Neural progenitor cell (in vitro differentiated cells): ENCODE measurements at places on chromosomes 1 and 21.

GRCh38 chr1:230332061-230332460 is 94.1 kb downstream of the PGBD5 start:
- peak; percentile 81 for DNase-seq

- peak; percentile 72 for DNase-seq
These were observed 32.4 kb downstream of the KANK4 start for GRCh38 chr1:62286786-62287224.

DNA sequence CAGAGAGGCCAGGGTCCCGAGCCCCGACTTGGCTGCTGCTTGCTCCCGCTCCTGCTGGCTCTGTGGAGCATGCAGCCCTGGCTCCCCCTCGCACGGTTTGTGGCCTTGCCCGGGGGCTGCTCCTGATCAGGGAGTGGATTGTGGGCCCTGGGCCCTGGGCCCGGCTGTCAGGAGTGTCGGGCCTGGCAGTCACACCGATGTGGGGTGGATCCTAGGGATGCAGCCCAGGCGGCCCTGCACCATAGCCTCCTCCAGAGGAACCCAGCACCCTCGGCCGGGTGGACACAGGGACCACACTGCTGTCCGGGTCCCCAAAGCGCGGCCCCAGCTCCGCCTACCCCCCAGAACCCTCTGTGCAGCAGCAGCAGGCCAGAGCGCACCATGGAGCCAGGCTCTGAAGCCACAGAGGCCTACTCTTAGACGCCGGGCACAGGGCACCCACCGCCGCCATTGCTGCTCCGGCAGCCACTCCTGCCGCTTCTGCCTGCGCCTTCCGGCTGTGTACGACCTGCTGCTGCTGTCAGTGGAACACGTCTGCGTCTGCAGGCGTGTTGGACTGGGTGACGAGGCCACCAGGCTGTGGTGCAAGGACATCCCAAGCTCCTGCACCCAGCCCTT is 9.4 kb downstream of the SLX9 start:
- no peak for DNase-seq

DNA sequence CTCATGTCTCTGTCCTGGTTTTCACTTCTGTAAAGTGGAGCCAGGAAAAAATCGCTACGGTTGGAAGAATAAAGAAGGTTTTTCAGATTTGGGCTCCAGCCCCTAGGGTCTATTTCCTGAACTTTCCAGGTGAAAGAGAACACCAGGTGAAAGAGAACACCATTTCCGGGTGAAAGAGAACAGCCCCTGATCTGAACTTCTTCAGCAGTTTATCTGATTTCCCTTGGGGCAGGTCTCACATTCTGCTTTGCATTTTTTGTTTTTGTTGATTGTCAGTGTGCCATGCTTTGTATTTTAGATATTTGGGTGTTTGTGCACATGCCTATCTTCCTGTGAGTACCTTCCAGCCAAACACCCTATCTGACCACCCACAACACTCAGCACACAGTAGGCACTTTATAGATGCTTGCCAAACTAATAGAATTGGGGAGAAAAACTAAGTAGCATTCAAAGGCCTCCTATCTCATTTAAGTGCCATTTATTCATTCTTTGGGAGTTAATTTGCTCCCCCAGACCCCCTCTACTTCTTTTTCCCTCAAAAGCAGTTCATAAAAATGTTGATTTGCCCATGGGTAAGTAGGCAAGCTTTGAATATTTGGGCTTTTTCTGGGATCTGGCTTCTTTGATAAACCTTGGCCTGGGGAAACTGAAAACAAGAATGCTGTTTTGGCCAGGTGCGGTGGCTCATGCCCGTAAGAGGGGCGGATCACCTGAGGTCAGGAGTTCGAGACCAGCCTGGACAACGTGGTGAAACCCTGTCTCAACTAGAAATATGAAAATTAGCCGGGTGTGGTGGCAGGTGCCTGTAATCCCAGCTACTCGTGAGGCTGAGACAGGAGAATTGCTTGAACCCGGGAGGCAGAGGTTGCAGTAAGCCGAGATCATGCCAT is 2.2 kb downstream of the NAV1 start:
- no peak for DNase-seq

- no peak for DNase-seq
These were observed 38.0 kb downstream of the ADSS2 start for GRCh38 chr1:244413736-244414135.

- no peak for DNase-seq
These were observed 25.0 kb upstream of the TSPAN2 start for GRCh38 chr1:115114308-115114707.

- DNase-seq = no peak
These were observed 25.6 kb downstream of the TOMM20 start for GRCh38 chr1:235102993-235103411.

DNA sequence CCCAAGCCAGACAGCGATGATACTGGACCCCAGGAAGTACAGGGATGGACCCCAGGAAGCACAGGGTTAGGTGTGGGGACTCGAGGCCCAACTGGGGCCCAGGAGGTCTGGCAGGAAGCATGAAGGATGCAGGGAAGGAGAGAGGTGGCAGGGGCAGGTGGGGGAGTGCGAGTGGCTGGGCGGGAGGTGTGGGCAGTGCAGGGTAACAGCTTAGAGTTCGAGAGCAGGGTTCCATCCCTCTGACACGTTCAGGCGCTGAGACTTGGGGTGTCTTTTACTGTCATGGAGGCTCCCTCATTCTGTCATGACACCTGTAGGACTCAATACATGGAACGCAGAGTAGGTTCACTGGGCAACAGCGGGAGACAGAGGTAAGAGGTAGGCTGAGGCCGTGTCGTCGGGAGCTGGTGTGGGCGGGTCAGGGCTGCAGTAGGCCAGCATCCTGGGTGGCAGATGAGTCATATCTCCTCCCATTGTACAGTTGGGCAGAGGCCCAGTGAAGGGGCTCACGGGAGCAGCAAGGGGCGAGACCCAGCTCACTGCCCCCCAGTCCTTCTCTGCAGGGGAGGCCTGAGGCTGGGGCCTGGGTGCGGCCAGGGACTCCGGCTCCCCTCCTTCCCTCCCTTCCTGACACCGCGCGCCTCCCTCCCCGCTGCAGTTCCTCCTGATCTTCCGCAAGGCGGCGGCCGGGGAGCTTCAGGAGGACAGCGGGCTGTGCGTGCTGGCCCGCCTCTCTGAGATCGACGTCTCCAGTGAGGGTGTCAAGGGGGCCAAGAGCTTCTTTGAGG is 11.6 kb upstream of the CTRC start:
- no peak for DNase-seq

GRCh38 chr1:246294263-246294662 is 212.8 kb downstream of the SMYD3 start:
- DNase-seq = no peak

DNA sequence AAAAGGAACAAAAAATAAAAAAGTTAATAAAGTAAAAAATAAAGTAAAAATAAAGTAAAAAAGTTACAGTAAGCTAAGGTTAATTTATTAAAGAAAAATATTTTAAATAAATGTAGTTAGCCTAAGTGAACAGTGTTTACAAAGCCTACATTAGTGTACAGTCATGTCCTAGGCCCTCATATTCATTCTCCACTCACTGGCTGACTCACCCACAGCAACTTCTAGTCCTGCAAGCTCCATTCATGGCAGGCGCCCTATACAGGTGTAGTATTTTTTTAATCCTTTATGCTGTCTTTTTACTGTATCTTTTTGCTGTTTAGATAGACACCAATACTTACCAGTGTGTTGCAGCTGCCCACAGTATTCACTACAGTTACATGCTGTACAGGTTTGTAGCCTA is 12.4 kb downstream of the ADAR start:
- no peak for DNase-seq

- DNase-seq = no peak
These were observed 8.3 kb downstream of the EPHX1 start for GRCh38 chr1:225818229-225818628.

DNA sequence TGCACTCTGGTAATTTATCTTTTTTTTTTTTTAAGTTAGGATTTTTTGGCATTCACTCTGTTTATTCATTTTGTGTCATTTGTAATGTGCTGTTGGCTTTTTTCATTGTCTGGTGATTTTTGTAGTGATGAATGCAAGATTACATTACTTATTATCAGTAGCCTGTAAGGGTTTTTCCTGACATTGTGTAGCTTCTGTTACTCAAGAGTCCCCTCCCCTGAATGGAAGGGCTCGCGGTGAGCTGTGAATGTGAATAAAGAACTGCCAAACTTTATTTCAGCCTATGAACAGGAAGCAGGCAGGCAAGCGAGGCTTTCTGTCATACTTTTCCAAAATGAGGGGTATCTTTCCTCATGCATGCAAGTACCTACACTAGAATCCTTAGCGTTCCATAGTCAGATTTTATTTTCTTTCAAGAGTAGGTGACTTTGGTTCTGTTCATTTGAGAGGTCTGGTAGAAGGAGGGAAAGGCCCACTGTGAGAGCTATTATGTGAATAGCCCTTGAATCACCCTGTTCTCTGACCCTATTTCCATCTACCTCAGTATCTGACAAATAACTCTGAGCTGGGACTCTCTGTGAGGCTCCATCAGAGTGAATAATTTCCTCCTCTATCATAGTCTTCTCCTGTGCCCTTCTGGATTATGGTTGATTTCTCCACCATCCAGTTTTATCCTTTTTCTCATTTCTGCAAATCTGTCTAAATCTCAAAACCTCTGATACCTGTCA is 114.0 kb downstream of the CD247 start:
- peak; percentile 15 for DNase-seq

DNA sequence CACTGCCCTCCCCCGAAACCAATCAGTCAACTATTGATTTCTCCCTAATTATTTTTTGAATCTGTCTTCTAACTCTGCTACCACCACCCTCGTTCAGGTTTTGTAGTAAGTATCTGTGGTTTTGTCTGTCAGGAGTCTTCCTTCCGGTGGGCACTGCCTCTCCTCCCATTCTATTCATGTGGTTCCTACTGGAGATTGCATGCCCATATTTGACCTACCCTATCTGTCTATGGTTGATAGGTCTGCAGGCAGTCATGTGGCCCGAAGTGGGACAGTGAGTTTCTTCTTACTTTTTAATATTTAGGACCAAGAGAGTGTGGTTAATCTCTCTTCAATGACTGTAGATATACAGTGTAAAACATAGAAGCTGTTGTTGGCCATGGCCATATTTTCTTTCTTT is 17.8 kb upstream of the MAST2 start:
- DNase-seq = no peak

DNA sequence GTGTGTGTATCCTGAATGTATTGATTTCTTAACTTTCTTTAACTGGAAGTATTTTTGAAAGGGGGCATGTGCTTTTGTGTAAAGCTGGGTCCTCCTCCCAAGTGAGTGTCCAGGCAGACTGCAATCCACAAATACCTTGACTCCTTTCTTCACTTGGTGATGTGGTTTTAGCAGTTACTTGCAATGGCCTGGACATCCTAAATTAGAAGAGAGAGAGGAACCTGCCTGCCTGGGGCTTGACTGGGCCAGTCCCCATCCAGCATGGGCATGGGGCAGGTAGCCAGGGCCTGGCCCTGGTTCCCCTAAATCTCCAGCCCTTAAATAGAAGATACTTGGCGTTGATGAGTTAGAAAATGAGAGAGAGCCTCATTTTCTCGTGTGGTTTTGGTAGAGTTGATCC is 159.7 kb downstream of the PGBD5 start:
- no peak for DNase-seq

DNA sequence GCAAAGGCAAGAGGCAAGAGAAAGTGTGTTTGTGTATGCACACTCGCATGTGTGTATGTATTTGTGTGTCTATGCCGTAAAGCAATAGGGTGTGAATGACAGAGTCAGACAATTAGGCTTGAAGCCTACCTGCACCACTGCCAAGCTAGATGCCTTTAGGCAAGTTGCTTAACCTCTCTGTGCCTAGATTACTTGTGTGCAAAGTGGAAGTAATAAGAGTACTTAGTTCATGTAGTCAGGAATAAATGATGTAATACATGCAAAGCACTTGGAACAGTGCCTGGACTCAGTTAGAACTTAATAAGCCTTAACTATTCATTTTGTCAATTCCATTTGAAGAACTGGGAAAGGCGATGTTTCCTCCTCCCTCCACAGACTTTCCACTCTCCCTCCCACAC is 31.7 kb downstream of the LAMB3 start:
- DNase-seq = no peak

DNA sequence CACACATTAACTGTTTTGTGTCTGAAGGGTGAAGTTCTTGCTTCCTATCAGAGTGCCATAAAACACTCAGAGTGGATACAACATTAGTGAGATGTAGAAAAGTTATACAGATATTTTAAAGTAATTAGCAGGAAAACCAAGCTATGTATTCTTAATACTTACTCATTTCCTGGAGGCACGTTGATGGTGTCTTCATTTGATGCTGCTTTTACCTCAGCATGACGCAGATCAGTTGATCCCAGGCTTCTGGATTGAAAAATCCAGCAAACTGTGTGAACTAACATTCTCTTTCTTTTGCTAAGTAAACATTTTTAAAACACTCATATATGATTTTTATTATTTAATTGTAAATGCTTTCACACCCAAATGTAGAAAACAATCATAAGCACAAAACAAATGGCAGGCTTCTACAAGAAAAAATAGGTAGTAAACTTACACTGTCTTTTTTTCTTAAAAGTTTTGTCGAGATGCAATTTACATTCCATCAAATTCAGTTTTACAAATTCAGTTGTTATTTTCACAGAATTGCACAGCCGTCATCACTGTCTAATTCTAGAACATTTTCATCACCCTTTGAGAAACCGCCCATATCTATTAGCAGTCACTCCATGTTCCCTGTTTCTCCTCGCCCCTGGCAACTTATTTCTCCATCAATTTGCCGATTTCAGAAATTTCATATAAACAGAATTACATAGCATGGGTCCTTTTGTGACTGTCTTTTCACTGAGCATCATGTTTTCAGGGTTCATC is 198.9 kb downstream of the LRRC7 start:
- DNase-seq = no peak

DNA sequence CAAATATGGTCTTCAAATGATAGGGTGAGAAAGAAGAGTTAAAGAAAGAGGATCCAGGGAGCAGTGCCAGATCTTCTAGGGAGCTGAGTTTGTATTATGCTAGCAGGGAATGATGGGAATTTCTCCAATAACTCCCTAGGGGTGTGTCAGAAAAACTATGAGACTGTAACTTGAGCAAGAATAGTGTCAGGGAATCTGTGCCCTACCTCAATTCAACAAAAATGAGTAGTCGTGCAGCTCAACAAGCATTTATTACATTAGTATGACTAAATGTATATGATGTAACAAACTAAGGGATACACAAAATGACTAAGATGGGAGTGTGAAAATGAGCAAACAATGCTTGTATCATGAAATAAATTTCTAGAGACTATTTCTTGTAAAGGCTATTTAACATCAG is 24.2 kb downstream of the SPAG17 start:
- no peak for DNase-seq

DNA sequence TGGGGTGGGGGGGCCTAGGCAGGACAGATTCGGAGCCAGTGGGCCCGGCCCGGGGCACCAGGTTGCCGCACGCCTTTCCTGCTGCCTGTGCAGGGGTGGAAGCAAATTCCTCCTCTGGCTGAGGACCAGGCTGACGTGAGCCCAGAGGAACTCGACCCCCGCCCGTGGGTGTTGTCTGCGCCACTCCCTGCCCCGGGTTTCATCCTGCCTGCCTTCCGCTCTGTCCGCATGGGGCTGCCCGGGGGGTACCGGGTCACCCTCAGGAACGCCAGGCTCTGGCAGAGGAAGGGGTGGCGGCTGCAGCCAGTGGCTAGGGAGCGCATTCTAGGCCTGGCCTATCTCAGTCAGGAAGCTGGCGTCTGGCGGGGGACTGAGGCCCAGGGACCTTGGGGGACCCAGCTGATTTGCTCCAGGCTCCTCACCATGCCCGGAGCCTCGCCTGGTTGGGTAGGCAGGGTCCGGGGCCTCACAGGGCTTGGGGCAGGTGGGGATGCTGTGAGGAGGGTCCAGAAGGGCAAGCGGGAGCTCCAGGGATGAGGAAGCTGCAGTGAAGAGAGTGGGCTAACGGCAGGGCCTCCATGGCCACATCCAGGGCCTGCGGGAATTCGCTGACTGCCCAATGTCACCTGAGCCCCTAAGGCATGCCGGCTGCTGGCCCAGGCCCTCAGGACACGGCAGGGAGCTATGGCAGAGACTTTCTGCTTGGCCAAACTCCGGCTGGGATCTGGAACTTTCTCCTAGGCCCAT is 2.4 kb upstream of the IBA57 start:
- DNase-seq = no peak
